ENCODE measurements at places on chromosomes 1 and 21. TPM values are rescaled to one million over a fixed set of nuclear protein-coding genes. Genes with fewer than 3 reads are reported as not detected.

- DNase-seq, result no peak
These were observed 161.1 kb downstream of the EDEM3 start for GRCh38 chr1:184593597-184593996.

- DNase-seq, result no peak
These were observed 61.1 kb downstream of the FMN2 start for GRCh38 chr1:240152611-240153297.

DNA sequence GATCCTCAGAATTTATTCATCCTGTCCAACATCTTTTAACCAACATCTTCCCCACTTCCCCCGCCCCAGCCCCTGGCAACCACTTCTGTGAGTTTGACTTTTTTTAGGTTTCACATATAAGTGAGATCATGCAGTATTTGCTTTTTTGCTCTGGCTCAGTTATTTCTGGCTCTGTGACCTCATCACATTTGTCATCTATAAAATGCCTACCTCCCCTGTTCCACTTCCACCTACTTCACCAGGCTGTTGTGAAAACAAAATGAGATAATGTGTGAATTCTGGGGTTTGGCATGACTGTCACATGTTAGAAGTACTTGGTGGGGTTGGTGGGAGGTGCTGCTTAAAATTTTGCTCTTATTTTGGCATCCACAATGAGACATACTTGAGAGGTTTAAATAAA is 18.4 kb downstream of the HHAT start:
- DNase-seq, result no peak

DNA sequence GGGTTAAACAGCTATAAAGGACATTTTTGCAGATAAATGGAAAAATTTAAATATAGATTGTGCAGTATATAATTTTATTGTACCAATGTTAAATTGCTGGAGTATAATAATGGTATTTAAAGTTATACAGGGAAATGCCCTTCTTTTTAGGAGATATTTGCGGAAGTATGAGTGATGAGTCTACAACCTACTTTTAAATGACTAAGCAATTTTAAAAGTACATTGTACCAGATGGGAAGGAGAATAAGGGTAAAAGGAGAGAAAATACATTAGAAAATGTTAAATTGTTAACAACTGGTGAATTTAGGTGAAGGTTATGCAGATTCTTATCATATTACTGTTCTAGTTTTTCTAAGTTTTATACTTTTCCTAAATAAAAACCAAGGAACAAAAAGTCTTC is 91.8 kb downstream of the ZZZ3 start:
- DNase-seq, result no peak

GRCh38 chr1:111191496-111191895 is 8.9 kb downstream of the DENND2D start:
- DNase-seq, result no peak

DNA sequence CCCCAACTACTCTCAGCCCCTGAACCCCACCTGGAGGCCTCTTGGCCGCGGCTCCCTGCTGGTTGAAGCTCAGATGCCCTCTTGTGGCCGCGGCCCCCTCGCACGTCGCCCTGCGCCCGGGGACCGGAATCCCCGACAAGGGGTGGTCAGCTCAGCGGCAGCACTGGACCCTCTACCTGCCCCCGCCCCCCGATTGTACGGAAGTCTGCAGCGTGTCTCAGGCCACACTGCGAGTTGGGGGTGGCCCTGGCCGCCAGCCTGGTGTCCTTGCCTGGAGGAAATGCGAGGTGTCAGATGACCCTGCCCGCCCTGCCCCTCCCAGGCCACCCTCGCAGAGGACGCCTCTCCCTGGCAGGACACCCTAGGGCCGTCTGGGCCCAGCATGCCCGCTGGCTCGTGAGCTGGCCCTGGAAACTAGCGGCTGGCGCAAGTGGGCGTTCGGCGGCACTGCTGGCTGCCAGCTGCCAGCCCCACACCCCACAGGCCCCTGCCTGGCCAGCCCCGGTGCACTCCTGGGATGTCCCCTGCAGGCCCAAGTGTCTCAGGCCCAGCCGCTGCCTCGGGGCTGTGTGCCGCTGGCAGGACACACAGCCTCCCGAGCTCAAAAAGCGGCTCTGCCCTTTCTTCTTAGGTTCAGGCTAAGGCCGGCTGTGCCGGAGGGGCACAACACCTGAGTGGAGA is 60.8 kb downstream of the EDN2 start:
- no peak for DNase-seq

- DNase-seq, result no peak
These were observed 88.2 kb downstream of the IARS2 start for GRCh38 chr1:220182111-220182510.

- no peak for DNase-seq
These were observed 36.0 kb upstream of the ABCD3 start for GRCh38 chr1:94382201-94382600.

DNA sequence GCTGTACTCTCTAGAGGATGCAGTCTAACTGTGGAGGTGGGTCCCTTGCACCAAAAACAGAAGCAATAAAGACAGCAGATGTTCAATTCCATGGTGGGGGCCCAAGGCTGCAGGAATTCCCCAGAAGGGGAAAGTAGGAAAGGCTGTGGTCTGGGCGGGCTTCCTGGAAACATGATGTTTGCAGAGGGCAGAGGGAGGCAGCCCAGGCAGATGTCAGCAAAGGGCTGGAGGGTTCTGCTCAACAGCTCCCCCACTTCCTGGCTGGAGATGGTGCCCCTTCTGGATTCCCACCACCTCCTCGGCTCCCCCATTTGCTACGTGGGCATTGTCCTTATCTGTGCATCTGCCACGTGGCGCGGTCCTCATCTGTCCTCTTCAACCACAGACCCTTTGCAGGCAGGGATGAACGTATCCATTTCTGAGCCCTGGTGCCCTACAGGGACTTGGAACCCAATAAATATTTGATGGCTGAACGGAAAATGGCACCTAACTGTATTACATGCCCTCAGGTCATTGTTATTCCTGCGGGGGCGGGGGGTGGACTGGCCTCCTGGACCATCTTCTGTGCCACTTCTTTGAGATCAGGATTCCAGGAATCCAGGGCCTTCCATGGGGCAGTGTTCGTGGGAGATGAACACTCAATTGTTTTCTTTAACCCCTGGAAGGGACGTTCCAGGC is 8.4 kb upstream of the GUCA2B start:
- no peak for DNase-seq

Gene PDZK1
- 1.0 TPM for total RNA-seq

Gene ARMH1
- 5.9 TPM for total RNA-seq
